NCI-H1417 (cell line): ENCODE measurements at places on chromosomes 1 and 21.
A peak's percentile ranks its signal among the peaks of the same experiment; 100 is the strongest.

- DNase-seq = no peak
Measured at GRCh38 chr1:165580931-165581871, 37.4 kb downstream of the LRRC52 start.

GRCh38 chr1:168086438-168086837 lies 50.3 kb downstream of the GPR161 start:
- DNase-seq = no peak

DNA sequence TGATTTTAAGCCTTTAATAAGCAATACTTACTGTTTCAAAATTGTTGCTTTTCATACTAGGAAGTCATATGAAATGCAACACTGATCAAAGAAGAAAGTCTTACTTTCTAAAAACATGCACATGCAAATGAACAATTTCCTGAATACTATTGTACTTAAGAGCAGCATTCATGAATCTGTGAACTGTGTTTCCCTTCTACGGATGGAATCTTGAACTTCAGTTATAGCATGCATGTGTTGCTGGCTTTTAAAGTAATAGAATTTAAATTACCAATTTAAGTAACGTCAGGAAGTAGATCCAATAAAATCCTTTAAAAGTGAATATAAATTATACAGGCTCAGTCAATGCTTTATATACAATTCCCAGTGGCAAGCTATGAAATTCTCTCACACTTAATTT lies 348.9 kb downstream of the KCNT2 start:
- no peak for DNase-seq

- no peak for DNase-seq
Measured at GRCh38 chr21:36697060-36697850, 1.7 kb upstream of the SIM2 start.

- no peak for DNase-seq
Measured at GRCh38 chr1:100713626-100714025, 5.9 kb upstream of the VCAM1 start.

DNA sequence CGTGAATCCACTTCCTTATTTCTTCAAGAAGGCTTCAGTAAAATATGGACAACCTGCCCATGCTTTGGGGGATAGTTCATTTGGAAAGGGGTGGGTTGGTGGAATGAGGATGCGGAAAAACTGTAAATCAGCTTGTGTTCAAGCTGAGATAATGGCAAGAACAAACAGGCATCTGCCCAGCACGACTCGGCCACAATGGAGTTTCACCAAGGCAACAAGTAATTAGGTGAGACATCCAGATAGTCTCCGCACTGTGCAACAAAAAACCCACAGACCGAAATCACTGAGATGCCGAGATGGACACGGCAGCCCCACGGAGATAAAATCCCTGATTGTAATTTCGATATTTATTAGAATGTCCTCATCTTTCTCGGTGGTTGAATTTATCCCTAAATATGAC lies 455.2 kb downstream of the AJAP1 start:
- DNase-seq = peak; percentile 98

- no peak for DNase-seq
Measured at GRCh38 chr1:228279722-228280105, 71.9 kb downstream of the OBSCN start.
